Umbilical cord (tissue), 2 donors: ENCODE measurements at places on chromosomes 4 and X. TPM values are rescaled to one million over a fixed set of nuclear protein-coding genes. Genes with fewer than 3 reads are reported as not detected.

- DNase-seq, result no peak
Observed at GRCh38 chr4:154368060-154368459, 123.5 kb downstream of the DCHS2 start.

TASL gene
- 1.9 TPM for total RNA-seq

GRCh38 chrX:24149351-24150050 lies at the start of gene ZFX:
Gene ZFX, plus strand, starts transcription at chrX:24149729. Its CDS starts 23,014 bp downstream, at chrX:24172743.
- DNase-seq, result peak; percentile 61

GRCh38 chr4:4662230-4662629 lies 120.4 kb upstream of the STX18 start:
- DNase-seq, result no peak

DNA sequence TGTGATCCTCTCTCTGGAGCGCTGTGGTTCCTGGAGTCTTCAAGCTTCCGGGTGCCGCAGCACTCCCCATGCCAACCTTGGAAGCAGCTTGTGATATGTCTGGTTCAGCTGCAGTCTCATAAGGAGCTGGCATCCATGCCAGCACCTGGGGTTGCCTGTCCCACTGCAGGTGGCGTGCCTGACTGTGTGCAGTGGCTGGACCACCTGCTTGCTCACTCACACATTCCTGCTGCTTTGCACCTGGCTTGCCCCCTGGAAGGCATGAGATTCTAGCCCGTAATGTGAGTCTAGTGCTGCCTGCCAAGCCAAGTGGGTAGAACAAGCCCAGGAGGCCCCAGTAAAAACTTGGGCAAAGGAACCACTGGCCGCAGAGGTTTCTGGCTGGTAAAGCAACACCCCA lies 687.2 kb upstream of the AADAT start:
- no peak for DNase-seq

GRCh38 chrX:70030301-70030767 lies 19.4 kb downstream of the AWAT2 start:
- peak; percentile 56 for DNase-seq

- peak; percentile 74 for DNase-seq
Observed at GRCh38 chr4:62709618-62710252, 1509.6 kb downstream of the ADGRL3 start.

BOD1L1 gene
- total RNA-seq, result 43.1 TPM

DNA sequence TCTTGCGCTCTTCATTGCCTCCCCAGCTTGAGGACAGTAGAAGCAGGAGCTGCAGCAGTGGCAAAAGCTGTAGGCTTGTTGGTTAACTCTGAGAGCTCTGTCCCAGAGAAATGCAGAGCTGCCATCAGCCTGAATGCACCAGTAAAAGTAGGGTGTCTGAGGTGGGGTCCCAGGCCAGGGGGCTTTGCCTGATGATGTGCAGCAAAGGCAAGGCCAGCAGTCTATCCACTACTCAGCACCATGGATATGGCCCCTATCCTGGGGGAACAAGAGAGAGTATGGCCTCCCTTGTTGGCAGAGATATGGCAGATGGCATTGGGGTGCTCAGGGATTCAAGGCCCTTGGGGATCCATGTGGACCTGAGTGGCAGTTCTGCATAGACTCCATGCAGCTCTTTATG lies 180.2 kb downstream of the HMGN5 start:
- DNase-seq, result no peak

- no peak for DNase-seq
Observed at GRCh38 chr4:121200795-121201472, 36.8 kb upstream of the TNIP3 start.

DNA sequence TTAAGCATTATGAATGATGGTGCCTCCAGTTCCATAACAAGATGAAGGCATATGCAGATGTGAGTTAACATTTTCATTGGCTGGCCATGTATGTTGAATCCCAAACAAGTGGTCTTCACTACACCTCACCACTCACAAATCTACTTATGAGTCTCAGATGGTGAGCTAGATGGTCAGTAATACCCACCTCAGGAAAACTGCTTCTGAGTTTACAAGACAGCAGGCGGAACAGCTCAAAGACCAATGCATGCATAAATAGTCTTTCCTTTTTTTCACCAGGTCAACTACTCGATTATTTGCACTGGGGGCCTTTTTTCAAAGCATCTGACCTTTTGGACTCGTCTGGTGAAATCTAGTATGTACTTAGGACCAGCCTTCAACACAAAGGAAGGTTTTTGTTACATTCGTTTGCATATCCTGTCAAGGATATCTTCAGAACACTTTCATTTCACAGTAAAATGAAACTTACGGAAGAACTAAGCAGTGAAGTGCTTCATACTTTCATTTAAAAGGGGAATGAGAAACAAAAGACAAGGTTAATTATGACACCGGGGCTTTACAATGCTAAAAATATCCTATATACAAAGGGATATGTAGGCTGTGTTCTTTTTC lies 23.1 kb upstream of the TLR7 start:
- DNase-seq, result no peak

MGAT4D gene
- 2.2 TPM for total RNA-seq

RPL39 gene
- 3,826 TPM for total RNA-seq

- no peak for DNase-seq
Observed at GRCh38 chrX:9072281-9072680, 38.4 kb upstream of the FAM9B start.

DNA sequence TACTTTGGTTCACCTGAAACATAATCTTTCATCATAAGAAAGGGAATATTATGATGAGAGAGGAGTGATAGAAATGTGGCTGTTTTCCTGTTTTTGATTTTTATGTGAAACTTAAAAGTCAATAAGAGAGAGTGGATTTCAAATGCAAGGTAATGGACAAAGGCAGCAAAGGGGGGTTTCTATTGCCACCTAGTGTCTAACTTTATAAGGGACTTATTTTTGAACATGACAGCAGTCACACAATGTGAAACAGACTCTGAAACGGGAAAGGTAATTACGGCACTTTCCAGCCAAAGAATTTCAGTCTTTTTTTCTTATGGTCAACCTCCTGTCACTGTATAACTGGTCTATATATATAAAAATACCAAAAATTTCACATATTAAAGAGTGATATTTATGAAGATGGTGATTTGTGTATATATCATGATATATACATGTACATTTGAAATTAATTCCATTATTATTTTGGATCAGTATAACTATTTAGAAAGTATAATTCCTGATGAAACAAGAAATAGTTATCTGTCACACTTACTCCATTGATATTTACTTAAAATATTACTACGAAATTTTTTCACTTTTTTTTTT lies 127.1 kb downstream of the FBXO8 start:
- DNase-seq, result peak; percentile 88

DNA sequence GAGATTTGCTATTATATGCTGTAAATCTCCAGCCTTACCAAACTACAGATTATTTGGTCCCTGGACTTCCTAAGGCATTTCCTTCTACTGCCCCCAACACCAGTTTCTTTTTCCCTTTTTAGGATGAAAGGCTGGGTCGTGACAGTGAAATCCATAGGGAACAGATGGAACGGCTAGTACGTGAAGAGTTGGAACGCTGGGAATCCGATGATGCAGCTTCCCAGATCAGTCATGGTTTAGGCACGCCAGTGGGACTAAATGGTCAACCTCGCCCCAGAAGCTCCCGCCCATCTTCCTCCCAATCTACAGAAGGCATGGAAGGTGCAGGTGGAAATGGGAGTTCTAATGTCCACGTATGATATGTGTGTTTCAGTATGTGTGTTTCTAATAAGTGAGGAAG lies 67.9 kb downstream of the PKD2 start:
- DNase-seq, result no peak

TLR2 gene
- 16.4 TPM for total RNA-seq

ARHGAP36 gene
- total RNA-seq, result not detected

LEF1 gene
- total RNA-seq, result 15.9 TPM

GRCh38 chr4:154660052-154660451 lies 47.6 kb upstream of the FGG start:
- peak; percentile 87 for DNase-seq

NXF2 gene
- not detected for total RNA-seq

USP11 gene
- 33.7 TPM for total RNA-seq

GRCh38 chr4:169724260-169724659 lies 33.5 kb downstream of the HPF1 start:
- DNase-seq, result no peak

- no peak for DNase-seq
Observed at GRCh38 chr4:104519588-104519987, 24.9 kb upstream of the CXXC4 start.

SUPT20HL2 gene
- total RNA-seq, result 3.4 TPM

ZFX gene
- 40.4 TPM for total RNA-seq

DNA sequence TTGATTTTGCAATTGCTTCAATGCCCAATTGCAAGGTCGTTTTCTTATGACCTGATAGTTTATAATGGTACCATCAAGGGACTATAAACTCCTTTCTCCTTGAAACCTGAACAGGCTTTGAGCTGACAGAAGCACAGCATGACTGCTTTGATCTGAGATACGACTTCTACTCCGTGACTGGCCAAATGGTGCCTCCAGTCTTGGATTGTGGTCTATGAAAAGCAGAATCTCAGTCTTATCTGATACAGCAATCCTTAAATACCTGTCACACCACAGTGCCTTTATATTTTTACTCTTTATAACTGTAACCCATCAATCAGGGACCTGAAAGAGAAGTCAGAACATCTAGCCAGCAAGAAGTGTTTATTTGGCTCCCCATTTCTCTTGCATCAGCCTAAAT lies 93.1 kb downstream of the DOCK11 start:
- DNase-seq, result no peak

- no peak for DNase-seq
Observed at GRCh38 chr4:121150486-121150885, 13.6 kb downstream of the TNIP3 start.

DNA sequence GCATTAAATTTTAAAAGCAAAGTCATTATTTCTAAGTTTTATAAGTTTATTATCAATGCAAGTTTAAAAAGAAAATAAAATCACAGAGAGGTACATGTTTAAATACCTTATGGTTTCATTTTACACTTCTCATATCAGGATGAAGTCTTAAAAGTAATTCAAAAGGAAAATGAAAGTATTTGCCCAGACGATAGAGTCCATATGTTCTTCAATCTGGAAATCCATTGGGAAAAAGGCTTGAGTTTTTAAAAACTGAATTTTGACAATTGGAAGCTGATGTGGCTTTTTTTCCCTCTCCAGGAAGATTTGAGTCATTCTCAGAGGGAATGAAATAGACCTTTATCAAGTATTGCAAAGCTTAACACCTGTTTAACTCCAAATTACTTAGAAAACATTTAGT lies 37.1 kb downstream of the MAB21L2 start:
- peak; percentile 9 for DNase-seq

TMPRSS11F gene
- total RNA-seq, result 1.9 TPM

MAML3 gene
- 5.8 TPM for total RNA-seq

RASGEF1B gene
- total RNA-seq, result 17.1 TPM

DCAF8L2 gene
- 0.24 TPM for total RNA-seq

SYN1 gene
- not detected for total RNA-seq

RBM47 gene
- 15.9 TPM for total RNA-seq

NLGN3 gene
- 6.7 TPM for total RNA-seq

- no peak for DNase-seq
Observed at GRCh38 chr4:2812612-2813354, 19.9 kb downstream of the SH3BP2 start.

UBA6 gene
- total RNA-seq, result 50.6 TPM

ZNF330 gene
- total RNA-seq, result 46.2 TPM

TCEAL5 gene
- not detected for total RNA-seq

- no peak for DNase-seq
Observed at GRCh38 chrX:137430301-137430700, 135.6 kb upstream of the ZIC3 start.

RNF113A gene
- 14.7 TPM for total RNA-seq

GRCh38 chr4:3388471-3389232 lies 53.1 kb upstream of the HGFAC start:
- DNase-seq, result peak; percentile 83

DNA sequence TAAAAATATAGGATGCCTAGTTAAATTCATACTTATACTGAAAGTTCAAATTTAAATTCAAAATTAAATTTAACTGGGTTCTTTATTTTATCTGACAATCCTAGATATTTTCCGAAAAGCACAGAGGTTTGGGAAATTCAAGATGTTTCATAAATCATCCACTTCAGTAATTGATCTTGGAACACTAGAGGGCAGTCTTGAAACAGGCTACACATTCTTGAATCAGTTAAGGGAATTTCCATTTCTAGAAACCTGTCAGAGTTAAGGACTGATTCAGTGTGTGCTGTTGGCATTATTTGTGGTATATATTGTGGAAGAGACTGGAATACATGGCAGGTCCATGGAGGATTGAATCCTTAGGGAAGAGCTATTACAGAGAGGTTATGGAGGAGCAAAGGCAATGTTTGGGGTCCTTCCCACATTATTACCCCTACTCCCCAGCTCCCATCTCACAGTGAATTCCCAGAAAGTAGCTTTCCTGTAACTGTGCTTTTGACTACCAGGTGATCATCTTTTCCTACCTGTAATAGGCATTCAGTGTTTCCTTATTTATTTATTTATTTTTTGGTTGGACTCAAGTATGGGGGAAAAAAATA lies 92.9 kb downstream of the EGF start:
- DNase-seq, result peak; percentile 79

NRK gene
- total RNA-seq, result 2.4 TPM

- DNase-seq, result no peak
Observed at GRCh38 chr4:167867191-167867590, 225.1 kb upstream of the ANXA10 start.
